Stimulated activated CD4-positive, alpha-beta T cell treated with anti-CD3 and anti-CD28 coated beads, Interleukin-15, amount 100 ng/mL, for 48 hours (primary cell): ENCODE measurements at places on chromosomes 1 and 21.

DNA sequence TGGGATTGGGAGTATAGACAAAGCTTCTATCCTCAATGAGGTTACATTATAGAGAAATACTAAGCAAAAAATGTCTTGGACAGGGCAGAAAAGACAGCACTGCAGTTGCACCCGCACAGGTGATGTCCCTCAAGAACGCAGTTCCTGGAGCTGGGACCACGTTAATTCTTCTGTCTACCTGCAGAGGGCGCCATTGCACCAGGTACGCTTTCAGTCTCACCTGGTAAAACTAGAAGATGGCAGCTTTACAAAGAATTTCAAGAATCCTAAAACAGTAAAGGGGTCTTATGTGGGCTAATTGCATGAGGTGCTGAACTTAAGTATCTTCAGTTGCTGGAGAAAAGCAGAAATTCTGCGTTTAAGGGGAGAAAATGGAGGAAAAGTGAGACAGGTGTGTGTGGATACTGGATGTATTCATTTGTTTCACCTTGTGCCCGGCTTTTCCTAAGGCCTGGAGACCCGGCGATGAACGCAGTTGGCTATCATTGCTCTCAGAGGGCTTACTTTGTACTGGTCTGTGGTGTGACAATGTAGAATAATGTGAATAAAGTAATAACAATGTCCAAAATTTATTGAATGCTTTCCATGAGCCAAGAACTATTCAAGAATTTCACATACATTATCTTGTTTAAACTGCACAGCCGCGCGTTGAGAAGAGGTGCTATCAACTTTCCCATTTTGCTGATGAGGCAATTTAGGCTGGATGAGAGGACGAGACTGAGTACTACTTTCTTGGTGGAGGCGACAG is 276.3 kb upstream of the GREM2 start:
- no peak for DNase-seq

DNA sequence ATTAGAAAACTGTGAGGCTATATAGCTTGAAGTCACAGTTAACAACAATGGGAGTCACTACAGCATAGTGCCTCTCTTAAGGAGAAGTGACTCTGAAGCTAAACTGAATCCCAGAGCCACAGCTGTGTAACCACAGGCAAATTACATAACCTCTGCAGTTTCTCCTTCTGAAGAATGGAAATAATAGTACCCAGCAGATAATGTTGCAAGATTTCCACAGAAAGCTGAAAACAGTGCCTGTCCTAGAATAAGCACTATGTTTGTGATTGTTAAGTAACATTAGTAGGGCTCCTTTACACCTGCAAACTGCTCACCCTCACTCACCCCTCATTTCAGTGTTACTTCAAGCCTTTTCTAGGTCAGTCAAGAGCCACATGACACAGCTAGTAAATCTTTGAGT is 886.7 kb downstream of the PLA2G4A start:
- no peak for DNase-seq

DNA sequence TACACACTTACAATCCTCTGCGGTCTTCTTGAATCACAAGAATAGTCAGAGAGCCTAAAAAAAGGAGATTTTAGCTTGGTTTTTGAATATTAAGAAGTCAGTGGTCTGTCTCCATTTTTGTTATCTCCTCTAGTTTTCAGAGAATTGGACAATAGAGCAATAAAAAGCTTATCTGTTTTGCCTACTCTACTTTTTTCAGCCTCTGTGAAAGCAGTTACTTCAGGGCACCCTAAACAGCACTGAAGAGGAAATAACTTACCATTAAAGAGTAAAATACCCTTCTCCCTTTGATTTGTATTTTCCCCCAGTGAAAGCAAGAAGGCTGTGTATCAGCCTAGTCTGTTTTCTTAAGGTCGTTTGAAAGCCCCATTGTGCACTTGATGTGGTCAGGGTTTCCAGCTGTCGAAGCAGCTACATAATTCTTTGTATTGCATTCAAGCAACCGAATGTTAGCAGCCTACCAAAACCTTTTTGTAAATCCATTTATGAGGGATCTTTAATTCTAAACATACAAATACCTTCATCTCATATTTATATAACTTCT is 1.0 kb downstream of the NTMT2 start:
- DNase-seq = no peak

DNA sequence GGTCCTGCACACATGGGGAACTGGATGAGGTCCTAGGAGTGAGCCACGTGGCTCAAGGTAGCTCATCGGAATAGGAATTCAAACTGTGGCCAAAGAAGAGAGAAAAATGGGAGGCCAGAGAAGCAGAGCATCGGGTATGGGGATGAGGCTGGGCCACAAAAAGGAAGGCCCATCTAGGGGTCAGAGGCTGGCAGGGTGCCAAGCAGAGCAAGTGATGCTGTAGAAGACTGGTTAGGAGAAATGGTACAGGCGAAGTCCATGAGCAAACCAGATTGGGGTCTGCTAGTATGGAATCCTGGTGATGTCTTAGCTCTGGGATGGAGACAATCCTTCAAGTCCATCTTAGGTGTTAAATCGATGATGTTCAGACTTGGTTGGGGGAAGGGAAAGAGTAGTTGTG is 68.0 kb downstream of the TEX35 start:
- no peak for DNase-seq

DNA sequence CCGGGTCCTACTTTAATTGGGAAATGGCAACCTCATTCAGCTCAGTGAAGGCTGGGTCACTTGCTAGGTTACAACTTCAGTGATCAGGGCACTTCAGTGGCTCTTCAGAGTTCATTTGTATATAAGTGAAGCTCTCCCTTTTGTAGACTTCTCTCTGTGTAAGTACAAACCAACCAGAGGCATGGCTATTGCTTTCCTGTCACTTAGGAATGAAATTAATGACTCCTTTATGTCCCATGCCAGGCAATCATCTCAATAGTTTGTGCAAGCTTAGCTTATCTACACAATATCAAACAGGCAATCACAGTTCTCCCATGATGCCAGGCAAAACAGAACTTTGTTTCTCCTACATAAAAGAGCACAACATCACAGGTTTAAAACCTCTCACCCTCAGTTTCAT is 22.8 kb upstream of the CTBS start:
- no peak for DNase-seq

- DNase-seq = no peak
Measured at GRCh38 chr1:172545396-172546004, 12.6 kb downstream of the SUCO start.

DNA sequence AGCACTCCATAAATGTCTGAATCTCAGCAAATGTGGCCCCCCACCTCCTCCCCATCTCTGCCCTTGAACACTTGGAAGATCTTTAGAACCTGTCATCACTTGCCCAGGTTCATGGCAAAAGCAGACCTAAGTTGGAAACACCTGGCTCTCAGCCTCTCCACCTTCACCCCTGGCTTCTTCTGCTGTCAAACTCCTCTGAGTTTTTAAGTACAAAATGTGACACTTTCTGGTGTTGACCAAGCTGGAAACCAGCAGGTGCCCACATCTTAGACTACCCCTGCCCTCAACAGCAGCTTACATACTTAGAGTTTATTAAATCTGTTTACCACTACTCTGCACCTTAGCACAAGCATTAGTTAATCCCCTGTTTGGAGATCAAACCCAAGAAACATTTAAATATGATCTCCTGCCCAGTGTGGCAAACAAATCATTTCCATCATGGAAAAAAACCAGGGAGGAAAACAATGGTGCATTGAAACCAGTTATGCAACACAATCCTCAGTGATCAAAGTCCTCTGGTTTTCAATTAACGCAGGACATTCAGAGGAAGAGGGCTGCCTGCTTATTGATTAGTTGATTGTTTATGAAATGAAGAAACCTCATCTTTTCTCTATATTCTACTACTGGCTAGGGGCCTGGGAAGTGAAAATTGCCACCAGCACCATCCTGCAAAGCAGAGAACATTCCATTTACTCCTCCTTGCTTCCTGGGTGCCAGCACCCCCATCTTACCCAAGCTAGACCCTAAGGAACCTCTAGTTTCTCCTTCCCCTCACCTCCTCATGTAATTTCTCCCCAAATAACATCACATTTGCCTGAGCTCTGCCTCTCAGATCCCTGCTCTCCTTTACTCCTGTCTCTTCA is 139.4 kb upstream of the RAB4A start:
- DNase-seq = no peak

GRCh38 chr21:35663856-35664606 is 396.3 kb downstream of the SETD4 start:
- DNase-seq = no peak

DNA sequence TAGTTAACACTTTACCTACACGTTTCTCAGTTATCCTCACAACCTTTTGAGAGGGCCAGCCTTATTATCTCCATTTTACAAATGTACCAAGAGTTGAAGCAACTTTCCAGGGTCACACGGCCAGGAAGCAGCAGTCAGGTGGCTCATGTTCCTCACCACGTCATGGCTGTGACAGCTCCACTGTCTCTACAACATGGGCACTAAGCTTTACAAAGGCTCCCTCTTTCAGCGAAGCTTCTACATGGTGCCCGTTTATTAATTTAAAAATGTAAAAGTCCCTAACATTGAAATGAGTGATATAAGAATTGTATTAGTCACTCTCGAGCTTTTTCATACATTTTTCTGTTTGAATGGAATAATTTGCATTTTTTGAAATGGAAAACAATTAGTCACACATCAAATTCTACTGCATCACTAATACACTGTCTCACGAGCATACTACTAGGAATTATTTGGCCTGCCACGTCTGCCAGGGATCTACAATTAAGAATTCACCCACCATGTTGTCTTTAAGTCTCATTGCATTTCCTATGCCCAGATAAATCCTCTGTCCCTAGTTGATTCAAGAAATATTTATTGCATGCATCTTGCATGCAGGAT is 28.4 kb upstream of the LIN9 start:
- DNase-seq = no peak

DNA sequence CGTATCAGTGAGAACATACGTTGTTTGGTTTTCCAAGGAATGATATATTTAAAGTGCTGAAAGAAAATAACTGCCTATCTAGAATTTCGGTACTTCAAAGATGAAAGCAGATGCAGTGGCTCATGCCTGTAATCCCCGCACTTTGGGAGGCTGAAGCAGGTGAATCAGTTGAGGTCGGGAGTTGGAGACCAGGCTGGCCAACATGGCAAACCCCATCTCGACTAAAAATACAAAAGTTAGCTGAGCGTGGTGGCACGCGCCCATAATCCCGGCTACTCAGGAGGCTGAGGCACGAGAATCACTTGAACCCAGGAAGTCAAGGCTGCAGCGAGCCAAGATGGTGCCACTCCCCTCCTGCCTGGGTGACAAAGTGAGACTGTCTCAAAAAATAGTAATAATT is 16.4 kb downstream of the CD244 start:
- DNase-seq = no peak

- DNase-seq = no peak
Measured at GRCh38 chr1:214208460-214208859, 72.5 kb upstream of the SMYD2 start.

GRCh38 chr1:55423376-55423775 is 208.2 kb upstream of the USP24 start:
- DNase-seq = no peak

DNA sequence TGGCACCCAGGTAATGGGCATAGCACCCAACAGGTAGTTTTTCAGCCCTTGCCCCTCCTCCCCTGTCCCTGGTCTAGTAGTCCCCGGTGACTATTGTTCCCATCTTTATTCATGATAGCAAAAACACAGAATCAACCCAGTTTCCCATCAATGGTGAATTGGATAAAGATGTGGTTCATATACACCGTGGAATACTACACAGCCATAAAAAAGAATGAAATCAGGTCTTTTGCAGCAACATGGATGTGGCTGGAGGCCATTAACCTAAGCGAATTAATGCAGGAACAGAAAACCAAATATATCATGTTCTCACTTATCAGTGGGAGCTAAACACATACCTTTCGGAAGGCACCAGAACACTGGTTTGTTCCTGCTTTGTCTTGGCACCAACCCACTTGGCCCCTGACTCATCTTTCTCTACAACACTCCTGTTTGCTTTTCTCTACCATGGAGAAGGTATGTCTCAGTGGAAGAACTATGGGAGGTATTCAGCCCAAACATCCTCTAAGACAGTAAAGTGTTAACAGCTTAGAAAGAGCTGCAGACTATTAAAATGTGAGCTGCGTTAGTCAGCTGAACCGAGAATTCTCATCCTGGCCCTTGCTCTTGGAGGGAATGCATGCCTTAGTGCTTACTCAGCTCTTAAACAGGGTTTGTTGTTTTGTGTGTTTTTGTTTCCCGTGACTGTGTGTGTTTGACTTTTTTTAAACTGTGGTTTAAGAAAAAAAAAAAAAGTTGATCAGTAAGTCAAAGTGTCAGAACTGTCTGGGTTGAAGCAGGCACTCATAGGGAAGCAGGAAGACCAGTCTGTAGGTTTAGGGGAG is 203.0 kb downstream of the TOMM20 start:
- DNase-seq = no peak

- DNase-seq = no peak
Measured at GRCh38 chr21:33020558-33021100, 5.1 kb upstream of the OLIG2 start.

DNA sequence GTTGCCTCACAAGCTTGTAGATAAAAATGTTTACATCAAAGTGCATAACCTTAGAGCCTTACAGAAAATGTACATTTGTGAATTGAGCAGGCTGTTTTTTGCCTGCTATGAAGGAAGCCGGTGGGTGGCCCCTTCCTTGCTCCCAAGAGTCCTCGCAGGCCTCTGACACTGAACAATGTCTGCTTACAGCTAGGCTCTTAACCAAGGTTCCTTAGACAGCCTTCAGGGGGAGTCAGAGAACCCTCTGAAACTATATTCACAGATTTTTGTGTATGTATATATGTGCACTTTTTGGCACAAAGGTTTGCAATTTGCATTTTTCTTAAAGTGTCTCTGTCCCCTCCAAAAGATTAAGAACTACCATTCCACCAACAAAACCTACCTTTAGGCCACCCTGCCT is 282.6 kb downstream of the BARHL2 start:
- no peak for DNase-seq

DNA sequence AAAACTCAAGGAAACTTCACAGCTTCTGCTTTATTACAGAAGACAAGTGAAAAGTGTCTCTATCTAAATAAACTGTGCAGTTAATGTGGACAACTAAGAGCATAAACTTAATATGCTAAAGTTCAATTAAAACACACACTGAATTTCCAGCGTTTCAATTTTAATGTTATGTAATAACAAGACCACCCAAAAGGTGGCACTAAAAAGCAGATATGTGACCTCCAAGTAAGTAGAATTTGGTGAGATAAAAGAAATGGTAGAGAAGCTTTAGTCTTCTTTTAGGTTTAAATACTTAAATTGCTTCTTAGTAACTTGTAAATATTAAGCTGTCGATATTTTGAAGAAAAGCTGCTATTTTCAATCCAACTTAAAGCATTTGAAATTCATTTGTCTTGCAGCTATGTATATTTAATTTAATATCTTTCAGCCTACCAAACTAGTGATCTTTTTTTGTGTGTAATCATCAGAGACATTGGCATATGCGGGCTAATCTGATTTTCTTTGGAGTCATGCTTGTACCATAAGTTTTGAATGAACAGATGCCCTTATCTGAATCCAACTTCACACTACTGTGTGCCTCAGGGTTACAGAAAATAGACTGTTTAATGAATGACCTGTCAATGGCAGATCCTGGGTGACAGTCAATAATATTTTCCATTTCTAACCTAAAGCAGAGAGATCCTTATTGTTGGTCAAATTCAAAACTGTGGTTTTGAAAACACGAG is 36.5 kb upstream of the ADAMTS1 start:
- DNase-seq = no peak

GRCh38 chr1:204344665-204345355 is 14.9 kb downstream of the PLEKHA6 start:
- DNase-seq = no peak

- DNase-seq = no peak
Measured at GRCh38 chr1:12714710-12715475, 1.0 kb upstream of the AADACL3 start.
